Muscle of back (tissue), 13 donors: ENCODE measurements at places on chromosomes 1 and 21.
A peak's percentile ranks its signal among the peaks of the same experiment; 100 is the strongest.

DNA sequence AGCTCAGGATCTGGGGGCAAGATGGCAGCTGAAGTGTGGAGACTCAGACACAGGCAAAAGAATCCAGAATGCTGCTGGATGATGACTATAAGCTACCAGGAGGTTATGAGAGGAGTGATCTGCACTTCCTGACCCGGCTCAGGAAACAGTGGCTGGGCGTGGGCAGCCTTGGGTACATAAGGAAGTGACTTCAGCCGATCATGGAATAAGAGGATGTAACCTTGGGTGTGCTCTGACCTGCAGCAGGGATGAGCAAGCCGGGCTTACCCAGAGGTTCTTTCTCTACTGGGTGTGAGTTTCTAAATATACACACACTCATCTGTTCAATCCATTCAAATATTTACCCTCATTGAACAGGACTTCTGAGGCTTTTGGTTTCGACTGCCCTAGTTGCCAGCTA is 62.7 kb downstream of the CD34 start:
- DNase-seq: no peak

DNA sequence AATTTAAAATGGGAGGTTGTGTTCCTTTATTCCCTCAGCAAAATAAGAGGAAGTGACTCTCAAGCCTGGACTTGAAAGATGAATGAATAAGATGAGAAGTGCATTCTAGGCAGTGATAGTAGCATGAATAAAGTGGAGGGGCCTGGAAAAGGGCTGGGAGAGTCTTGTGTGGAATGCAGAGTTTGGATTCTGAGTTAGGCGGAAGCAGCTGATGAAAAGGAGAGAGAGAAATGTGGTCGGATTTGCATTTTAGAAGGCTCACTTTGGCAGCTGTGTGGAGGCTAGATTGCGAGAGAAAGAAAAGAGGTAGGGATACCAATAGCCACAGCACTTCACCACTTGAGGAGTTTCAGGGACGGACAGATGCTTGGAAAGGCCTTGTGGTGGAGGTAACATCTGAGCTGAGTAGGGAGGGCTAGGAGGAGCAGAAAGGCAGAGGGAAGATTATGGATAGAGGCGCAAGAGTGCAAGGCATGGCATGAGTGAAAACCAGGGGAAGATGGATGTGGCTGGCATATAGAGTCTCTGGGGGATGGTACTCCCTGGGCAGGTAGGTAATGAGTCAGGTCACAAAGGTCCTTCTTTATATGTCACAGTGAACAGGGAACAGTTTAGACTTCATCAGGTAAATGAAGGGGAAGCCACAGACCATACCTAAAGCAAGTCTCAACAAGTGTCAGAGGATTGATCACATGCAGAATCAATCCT is 59.6 kb downstream of the ST3GAL3 start:
- DNase-seq: no peak

DNA sequence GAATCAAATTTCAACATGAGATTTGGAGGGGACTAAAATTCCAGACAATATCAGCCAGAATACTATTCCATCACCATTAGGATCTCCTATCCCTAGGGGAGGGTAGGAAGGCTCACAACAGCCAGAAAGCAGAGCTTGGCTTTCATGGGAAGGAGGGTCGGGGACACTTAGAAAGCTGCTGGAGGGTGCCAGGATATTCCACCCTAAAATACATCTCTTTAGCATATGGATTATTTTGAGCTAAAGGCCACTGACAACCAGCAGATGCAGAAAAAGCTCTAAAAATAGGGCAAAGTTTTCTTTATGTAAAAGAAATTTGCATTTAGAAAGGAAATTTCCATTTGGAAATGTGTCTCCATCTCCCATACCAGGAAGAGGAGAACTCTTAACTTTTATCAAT is 54.3 kb upstream of the PCP4 start:
- no peak for DNase-seq

- DNase-seq: peak; percentile 16
Observed at GRCh38 chr21:25457411-25457810, 149.9 kb downstream of the MRPL39 start.

GRCh38 chr1:228302086-228302485 is 94.2 kb downstream of the OBSCN start:
- DNase-seq: no peak

- no peak for DNase-seq
Observed at GRCh38 chr1:19033515-19033839, 77.0 kb upstream of the IFFO2 start.

DNA sequence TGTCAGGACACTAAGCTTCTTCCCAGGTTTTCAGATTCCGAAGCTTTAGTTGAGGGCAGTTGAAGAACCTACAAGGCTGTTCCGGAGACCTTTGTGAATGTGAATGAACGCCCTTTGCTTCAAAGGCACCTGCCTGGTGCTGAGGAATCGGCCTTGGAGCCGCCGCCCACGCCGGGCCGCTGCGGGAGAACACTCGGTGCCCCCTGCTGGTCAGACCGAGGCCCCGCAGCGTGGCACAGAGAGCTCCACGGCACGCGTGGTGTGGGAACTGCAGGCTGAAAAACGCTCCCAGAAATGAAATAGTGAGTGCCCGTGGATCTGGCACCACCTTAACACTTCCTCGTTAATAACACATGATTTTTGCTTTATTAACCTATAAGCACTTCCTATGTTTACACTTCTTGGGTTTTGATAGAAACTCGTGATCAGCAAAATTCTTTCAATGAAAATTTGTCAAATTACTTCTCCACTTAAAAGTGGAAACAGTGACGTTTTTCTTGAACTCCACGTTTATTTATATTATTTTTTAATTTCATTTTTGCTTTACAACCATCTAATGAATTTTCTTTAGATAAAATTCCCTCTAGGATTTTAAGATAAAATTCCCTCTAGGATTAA is 460.6 kb downstream of the DSCAM start:
- peak; percentile 7 for DNase-seq

- DNase-seq: no peak
Observed at GRCh38 chr1:30952098-30952497, 43.5 kb upstream of the SDC3 start.

DNA sequence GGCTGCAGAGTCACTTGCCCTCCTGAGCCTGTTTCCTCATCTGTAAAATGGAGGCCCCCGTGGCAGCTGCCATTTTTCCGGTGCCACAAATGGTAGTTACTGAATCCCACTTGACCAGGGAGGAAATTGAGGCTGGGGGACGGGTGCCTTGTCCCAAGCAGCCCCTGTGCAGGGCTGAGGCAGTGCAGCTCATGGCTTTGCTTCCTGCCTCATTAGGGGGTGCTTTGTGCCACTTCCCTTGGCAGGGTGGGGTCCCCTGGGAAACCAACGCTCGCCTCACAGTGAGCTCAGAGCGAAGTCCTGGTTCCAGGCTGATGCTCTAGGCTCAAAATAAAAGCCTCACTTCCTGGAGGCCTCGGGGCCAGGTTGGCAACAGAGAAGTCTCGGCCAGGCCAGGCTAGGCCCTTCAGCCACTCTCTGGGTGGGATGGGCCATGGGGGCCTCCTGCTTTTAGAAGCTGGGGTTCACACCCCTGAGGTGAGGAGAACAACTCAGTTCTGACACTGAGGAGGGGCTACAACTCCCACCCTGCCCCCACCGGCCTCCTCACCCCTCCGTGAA is 6.8 kb downstream of the LAPTM5 start:
- DNase-seq: no peak

DNA sequence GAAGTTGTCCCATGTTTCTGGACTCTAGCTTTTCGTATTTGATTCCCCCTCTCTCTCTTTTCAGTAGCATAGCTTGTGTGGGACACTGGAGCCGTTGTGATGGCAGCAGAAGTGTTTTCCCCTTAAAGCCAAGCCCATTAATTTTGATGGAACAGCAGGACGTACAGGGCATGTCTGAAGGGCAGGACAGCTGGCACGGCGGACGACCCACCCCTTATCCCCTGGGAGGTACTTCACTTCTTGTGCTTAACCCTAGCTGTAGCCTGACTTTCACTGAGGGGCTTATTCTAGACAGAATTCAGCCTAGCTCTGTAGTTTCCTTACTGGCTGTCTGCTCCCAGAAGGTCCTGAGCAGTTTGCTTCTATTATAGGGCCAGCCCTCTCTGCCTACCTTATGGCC is 8.6 kb upstream of the PPFIA4 start:
- DNase-seq: no peak

DNA sequence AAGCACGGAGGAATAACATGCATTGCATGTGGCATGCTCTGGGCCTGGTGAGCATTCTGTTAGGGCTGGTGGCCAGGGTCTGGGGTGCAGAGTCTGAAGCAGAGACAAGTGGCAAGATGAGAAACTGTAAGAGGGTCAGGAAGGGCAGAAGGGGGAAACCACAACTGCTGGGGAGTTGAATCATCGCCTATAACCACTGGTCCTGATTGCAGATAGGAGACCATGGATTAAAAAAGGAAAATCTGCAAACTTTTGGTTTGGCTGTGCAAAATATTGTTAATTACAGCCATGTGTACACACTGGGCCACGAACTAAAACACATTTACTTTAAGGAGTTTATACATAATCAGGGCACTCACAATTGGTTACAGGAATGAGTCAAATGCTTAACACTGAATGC is 76.6 kb downstream of the TGFBR3 start:
- DNase-seq: no peak

- peak; percentile 86 for DNase-seq
Observed at GRCh38 chr1:51519048-51519864, at the start of gene EPS15. Gene EPS15 (minus strand): TSS chr1:51519266. CDS start chr1:51519231, 35 bp downstream.

- DNase-seq: no peak
Observed at GRCh38 chr1:60833173-60833572, 249.2 kb upstream of the NFIA start.

GRCh38 chr21:20276954-20277353 is 721.3 kb upstream of the NCAM2 start:
- no peak for DNase-seq

DNA sequence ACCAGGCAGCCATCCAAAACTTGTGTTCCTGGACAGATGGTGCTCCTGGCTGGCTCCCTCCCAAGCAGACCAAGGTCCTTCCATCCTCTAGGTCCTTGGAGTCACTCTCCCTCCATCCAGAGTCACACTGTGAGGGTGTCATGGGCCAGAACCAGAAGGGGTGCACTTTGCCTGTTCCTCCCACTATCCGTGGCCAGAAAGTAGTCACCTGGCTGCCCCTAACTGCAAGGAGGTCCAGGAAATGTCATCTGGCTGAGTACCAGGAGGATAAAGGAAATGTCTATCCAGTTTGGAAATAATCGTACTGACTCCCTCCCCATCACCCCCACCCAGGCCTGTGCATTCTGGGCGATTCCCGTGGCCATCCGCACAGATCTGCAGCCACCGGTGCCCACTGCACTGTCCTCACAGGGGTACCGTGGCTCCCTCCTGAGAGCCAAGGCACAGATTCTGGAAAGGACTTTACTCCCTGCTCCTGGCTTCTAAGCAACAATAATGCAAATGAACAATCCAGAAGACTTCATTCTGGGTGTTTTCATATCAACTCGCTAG is 253.2 kb downstream of the NPHP4 start:
- no peak for DNase-seq

- DNase-seq: no peak
Observed at GRCh38 chr1:222989443-222989842, 153.6 kb downstream of the TLR5 start.

- DNase-seq: no peak
Observed at GRCh38 chr1:182484067-182484466, 34.1 kb downstream of the RGSL1 start.

DNA sequence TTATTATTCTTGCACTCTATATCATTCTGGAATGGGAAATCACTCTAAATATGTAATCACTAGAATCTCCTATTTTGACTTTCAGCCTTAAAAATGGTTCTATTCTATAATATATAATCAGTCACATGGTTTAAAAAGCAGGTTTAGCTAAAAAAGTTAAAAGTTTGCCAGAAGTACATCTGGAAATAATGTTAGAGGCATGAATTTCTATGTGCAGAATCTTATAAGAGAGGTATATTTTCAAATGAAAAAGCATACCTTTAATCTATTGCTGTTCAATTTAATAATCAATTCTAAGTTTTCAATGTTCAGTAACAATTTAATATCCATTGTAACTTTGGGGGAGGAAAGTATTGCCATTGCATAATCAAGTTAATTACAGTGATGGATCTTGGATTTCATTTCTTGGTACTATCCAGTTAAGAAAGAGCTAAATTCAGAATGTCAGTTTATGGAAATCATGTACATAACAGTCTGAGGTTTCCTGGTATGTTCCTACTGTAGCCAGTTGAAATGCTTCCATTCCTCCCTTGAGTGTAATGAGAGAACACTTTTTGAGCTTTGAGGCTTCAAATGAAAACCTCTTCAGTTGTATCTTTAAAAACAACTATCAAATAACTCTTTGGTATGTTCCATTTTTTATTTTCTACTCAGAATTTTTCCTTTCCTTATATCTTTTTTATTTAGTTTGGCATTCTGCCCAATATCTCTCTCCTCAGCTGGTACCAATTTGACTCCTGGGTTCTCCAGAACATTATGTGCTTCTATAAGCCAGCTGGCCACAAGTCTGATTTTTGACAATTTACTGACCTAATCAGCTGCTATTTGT is 175.7 kb upstream of the COL11A1 start:
- no peak for DNase-seq

GRCh38 chr1:35866991-35867390 is 16.0 kb upstream of the AGO1 start:
- DNase-seq: no peak

DNA sequence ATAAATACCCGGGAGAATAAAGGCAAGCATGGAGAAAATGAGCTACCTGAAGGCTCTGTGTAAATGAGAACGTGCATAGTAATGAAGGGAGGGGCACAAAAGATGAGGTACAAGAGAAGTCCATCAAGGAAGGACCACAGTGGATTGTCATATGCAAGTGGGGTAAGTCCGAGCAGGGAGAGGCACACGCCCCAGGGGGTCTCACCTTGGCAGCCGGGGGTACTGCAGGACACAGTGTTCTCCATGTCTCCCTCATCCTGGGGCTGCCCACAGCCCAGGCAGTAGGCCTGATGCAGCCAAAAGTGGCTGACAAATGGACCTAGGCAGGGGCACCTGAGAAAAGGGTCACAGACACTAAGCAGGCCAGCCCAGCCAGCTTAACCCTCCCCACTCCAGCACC is 10.0 kb downstream of the DCST2 start:
- DNase-seq: no peak

GRCh38 chr1:228351850-228352249 is 54.8 kb downstream of the TRIM11 start:
- no peak for DNase-seq

DNA sequence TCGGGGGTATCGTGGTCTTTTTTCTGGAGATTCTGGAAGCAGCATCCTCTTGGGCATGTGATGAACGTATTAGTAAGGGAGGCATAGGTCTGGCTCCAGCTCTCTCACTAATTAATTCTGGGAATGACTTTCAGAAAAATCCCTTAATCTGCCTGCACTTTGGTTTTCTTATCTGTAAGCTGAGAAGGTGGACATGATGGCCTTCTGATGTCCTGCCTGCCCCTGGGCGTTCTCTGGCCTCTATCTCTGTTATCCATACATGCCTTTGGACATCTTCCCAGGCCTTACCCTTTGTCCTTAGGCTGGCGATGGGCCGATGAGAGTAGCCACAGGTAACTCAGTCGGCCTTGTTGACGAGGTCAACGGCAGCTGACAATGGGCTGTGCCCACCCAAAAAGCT is 8.8 kb downstream of the NTRK1 start:
- DNase-seq: no peak

DNA sequence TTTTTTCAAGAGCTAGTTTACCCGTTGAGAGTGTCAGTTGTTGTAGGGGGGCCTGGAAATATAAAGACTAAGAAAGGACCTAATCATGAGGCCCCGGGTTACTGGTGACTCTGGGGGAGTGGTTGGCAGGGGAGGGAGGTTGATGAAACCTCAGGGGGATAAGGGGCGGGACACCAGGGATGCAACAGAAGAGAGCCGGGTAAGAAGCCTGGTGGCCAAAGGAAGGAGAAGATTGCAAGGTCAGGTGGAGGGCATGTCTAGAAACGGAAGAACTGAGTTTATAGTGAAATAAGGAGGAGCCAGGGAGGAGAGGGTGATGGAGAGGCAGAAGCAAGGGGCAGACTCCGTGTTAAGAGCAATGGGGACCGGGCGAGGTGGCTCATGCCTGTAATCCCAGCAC is 12.5 kb upstream of the SPOCD1 start:
- no peak for DNase-seq
